ENCODE measurements at places on chromosomes 2 and 18. TPM values are rescaled to one million over a fixed set of nuclear protein-coding genes. Genes with fewer than 3 reads are reported as not detected.

DNA sequence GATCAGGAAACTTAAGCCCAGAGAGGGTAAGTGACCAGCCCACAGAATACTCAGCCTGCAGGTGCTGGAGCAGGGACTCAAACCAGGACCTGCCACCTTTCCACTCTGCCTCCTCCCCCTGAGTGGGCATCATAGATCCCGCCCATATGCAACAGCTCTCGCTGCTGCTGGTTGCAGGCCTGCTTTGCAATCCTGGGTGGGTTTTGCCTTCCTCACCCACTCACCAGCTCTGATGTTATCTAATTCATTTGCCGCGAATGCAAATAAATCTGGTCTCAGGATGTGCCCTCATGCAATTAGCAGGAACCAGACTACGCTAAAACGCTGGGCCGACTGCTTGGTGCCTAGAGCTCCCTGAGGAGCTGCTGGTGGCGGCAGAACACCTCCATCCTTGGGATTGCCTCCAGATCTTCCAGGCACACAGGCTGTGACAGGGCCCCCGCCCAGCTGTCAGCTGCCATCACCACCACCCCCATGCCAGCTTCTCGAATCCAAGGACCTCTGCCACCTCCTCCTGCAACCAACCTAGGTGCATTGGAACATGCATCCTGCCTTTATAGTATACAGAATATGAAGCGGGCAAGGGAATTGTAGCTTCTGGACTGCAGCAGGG lies 28.8 kb downstream of the CNGA3 start:
- DNase-seq = no peak

DNA sequence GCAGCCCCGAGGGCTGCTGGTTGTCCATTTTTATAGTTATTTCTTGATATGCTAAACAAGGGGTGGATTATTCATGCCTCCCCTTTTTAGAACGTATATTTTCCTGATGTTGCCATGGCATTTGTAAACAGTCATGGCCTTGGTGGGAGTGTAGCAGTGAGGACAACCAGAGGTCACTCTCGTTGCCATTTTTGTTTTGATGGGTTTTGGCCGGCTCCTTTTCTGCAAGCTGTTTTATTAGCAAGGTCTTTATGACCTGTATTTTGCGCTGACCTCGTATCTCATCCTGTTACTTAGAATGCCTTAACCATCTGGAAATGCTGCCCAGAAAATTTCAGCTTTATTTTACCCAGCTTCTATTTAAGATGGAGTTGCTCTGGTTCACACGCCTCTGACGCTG lies 825.8 kb upstream of the CDH2 start:
- DNase-seq = no peak

GRCh38 chr18:54975598-54975997 lies 16.3 kb upstream of the CCDC68 start:
- DNase-seq = no peak

LNPK gene
- total RNA-seq = 27.2 TPM

DNA sequence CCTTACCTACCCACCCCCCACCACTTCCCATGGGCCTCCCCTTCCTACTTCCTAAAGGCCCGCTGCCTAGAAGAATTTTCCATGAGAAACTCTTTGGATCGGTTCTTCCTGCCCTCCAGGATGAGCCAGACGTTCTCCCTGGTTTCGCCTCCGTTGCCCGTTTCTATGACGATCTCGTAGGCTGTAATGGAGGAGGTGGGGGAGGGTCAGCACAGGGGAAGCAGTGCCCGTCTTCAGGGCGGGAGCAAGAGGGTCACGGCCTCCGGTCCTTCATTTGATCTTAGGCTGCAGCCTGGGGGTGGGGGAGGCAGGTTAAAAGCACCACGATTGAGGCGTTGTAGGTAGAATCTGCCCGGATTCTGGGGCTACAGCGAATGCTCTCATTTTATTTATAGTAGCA lies 172.0 kb downstream of the LOXHD1 start:
- no peak for DNase-seq

EGR4 gene
- total RNA-seq = 0.10 TPM

SGPP2 gene
- 11.2 TPM for total RNA-seq

GRCh38 chr2:101047075-101047766 lies 45.1 kb downstream of the RPL31 start:
- DNase-seq = no peak

MSTN gene
- total RNA-seq = 6.2 TPM

- no peak for DNase-seq
Observed at GRCh38 chr2:99354070-99354469, 16.9 kb downstream of the EIF5B start.

AGFG1 gene
- 27.1 TPM for total RNA-seq

DNA sequence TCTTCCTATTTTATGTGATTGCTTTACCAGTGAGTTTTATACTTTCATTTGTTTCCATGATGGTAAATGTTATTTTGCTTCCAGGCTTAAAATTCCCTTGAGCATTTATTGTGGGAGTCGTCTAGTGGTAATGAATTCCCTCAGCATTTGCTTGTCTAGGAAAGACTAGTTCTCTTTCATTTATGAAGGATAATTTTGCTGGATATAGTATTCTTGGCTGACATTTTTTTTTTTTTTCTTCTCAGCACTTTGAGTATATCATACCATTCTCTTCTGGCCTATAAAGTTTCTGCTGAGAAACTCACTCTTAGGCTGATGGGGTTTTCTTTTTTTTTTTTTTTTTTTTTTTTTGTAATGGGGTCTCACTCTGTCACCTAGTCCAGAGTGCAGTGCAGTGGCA lies 99.1 kb downstream of the EDAR start:
- no peak for DNase-seq

- DNase-seq = no peak
Observed at GRCh38 chr2:86044045-86044444, 61.6 kb downstream of the POLR1A start.

DNA sequence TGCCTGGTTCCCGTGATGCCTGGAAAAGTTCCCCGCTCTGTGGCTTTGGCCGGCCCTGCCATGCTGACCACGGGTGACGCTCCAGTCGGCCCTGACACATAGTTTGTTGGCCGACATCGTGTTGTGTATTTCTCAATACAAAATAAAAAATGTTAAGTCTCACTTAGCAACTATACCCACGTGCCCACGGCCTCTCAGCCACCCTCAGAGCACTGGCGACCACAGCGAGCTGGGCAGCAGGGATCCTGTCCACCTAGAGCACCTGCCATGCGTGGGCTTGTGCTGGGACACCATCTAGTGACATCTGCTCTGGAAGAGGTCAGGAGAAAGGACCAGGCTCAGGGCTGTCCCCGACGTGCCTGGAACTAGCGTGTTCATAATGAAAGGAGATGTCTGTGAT lies 261.7 kb downstream of the HDAC4 start:
- no peak for DNase-seq

DNA sequence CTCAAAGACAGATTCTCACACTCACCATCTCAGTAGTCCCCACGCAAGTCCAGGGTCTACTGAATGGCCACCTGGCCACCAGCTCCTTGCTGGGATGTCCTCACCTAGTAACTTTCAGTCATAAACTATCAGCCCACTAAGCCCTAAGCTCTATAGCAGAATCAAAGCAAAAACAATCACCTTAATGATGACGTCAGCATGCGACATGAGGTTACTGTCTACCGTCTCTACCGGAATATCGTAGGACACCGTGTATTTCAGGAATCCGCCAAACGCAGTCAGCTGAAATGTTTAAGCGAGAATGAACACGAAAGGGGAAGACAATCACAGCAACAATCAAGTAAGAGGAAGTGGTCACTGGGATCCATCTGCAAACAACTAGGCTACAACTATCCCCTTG lies 81.8 kb downstream of the LAMA1 start:
- DNase-seq = no peak

GRCh38 chr2:241368643-241369042 lies 12.6 kb downstream of the FARP2 start:
- no peak for DNase-seq

DNA sequence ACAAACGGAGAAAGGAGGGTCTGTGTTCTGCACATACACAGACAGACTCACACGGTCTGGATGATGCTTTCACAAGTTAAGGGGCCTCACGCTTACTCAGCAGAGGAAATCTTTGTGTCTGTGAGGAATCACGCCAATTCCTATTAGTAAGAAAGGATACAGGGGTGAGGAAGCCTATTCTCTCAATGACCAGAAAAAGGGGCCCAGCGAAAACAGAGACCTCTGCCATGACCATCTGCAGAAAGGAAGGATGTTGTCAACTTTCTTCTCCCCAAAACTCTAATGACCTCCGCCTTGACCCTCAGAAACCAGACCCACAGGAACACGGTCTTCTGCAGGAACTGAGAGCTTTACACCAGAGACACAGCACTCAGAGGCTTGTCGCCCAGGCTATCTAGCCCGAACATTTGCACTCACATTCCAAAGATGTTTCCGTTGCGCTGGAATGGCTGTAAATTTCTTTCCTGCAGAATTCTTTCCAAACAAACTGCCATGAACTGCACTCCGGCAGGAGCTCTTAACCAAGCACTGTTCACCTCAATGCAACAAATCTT lies 186.3 kb downstream of the TCF4 start:
- peak; percentile 90 for DNase-seq

- DNase-seq = no peak
Observed at GRCh38 chr2:133887676-133888040, 319.4 kb upstream of the NCKAP5 start.

PSMA8 gene
- total RNA-seq = not detected

WDR35 gene
- 14.7 TPM for total RNA-seq

ANKRD30B gene
- 0.20 TPM for total RNA-seq

SERPINB4 gene
- total RNA-seq = 29.1 TPM

DNA sequence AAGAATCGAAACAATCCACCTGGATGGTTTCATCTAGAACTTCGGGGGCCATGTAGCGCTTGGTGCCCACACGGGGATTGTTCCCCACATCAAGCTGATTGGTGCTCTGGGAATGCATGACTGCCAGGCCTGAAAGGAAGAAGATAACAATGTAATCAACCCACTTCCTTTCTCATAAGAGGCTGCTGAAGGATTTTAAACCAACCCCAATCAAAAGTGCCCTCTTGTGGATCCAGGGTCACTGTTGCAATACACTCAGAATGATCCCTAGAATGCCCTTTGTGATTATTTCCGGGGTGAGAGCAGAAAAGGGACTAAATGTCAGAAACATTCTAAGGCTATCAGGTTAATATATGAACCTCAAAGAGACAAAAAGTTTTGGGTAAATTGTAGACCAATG lies 115.2 kb downstream of the ACVR1 start:
- no peak for DNase-seq
